ENCODE measurements at places on chromosomes 4 and X.

DNA sequence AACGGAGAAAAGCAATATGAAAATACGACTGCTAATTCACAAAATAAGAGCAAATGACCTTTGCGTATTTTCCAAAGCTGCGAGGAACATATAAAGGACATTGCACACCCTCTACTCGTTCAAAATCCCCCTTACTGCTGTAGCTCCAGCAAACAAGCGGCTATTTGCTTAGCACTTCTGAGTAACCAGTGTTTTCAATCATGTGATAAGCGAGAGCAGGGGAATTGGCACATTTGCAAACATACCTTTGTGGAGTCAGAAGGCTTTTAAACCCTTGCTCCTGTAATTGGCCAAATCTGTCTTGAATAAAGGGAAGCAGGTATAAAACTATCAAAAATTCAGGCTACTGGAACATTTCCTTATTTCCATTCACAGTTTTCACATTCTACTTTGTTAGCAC is 610.2 kb downstream of the UBE2NL start:
- no peak for DNase-seq

DNA sequence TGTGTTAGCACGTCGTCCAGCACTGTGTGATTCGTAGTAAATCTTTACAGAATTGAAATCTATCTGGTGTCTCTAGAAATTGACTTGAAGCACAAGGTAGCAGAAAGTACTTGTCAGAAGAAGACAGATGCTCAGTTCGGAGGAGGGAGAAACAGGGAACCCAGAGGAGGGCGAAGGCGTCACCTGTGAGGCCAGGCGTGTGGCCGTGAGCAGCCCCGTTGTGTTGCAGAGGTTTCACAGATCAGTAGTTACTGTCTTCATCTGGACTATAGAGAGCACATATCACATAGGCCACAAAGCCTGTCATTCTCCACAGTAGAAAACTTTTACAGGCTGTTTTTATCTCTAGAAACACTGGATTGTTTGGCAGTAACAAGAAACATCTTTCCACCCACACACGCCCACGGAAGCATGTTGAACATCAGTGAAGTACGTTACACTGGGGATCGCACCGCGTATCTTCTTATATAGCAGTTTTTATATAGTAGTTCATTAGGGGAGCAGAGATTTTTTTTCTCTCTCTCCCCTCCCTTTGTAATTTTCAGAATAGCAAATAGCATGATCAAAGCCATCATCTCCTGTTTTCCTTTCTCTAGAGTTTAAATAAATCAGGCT is 48.1 kb upstream of the TLR3 start:
- DNase-seq: no peak

DNA sequence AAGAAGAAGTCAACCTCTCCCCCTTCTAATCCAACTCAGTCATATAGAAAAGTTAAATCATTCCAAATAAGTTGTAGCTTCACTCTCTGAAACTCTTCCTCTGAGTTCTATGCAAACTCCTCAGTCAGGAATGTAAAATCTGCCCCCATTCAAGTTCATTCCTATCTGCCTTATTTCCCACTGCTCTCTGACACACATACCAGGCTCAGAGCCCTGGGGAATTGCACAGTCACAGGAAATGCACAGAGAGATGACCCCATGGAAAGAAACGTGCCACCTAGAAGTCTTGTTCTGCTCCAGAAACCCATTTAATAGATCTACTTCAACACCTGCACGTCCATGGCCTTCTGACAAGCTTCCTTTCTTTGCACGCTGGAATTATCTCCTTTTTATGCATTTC is 236.0 kb upstream of the VCX3A start:
- DNase-seq: no peak

- DNase-seq: no peak
Observed at GRCh38 chr4:117515921-117516320, 430.5 kb upstream of the TRAM1L1 start.

DNA sequence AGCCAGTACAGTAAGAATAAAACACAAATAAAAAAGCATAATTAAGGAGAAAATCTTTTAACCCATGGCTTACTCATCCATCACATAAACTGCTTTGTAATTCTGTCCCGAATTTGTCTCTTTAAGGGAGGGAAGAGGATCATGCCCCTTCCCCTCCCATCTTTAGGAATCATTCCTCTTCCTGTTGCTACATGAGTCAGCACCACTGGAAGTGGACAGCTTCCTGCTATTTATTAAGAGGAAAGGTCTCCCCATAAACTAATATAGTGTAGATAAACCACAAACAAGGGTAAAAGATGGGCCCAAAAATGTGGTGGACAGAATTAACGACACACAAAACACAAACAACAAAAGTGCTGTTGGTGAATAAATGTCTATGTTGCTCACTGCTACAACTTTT is 75.8 kb downstream of the PPP3CA start:
- DNase-seq: no peak

DNA sequence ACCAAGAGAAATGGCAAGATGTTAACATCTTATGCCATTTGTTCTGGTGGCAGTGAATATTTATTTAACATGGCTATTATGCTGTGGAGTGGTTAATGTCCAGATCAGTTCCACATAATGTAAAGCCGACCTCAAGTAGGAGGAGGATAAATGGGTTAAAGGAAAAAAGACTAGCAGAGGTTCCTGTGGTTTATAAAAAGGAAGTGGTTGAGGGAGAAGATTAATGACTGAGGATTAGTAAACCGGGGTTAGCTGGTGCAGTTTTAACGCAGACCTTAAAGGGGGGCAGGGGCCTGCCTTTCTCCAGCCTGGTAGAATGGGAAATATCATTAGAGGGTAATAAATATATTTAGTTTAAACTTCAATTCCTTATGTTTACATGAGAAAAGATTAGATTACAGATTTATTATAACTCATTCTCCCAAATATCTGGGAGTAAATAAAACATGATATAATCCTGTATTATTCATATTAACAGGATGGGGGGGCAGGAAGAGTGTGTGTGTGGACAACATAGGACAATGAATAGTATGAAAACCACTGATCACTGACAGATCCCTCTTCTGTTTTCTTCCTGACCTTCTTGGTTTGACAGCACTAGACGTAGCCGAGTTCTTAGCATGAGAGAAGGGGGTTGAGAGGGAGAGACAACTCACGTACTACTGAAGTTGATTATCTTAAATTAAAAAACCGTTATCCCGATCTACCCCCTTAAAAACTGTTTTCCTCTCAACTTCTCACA is 124.1 kb upstream of the LIMCH1 start:
- no peak for DNase-seq

DNA sequence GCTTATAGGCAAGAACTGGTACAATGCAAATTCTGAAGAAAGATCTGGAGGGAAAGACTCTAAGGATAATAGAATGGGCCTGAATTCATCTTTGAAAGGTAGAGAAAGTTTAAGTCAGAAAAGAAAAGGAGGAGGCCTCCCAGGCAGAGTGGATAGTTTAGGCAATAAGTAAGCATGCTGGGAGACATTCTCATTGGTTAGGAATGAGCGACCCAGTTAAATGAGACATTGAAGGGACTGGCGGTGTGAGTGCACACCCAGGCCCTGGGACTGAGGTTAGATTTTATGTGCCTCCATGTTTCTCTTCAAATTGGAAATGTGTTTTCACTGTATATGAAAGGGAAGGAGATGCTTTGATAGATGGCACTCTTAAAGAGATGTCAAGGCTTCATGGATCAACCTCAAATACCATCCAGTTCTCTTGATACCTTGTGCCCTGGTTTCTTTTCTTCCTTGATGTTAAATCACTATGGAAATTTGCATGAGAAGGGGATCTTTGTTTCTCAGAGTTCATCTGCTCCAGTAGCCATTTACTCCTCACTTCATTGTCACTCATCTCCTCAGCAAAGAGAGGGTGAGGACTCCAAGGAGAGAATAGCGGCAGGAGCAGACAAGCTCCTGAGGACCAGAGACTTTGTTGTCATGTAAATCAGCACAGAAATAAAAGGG is 584.2 kb upstream of the INTU start:
- DNase-seq: no peak

DNA sequence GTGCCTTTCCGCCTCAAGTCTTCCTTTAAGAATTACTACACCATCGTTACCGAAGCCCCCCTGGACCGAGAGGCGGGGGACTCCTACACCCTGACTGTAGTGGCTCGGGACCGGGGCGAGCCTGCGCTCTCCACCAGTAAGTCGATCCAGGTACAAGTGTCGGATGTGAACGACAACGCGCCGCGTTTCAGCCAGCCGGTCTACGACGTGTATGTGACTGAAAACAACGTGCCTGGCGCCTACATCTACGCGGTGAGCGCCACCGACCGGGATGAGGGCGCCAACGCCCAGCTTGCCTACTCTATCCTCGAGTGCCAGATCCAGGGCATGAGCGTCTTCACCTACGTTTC is 2.2 kb downstream of the PCDH10 start:
- DNase-seq: no peak

DNA sequence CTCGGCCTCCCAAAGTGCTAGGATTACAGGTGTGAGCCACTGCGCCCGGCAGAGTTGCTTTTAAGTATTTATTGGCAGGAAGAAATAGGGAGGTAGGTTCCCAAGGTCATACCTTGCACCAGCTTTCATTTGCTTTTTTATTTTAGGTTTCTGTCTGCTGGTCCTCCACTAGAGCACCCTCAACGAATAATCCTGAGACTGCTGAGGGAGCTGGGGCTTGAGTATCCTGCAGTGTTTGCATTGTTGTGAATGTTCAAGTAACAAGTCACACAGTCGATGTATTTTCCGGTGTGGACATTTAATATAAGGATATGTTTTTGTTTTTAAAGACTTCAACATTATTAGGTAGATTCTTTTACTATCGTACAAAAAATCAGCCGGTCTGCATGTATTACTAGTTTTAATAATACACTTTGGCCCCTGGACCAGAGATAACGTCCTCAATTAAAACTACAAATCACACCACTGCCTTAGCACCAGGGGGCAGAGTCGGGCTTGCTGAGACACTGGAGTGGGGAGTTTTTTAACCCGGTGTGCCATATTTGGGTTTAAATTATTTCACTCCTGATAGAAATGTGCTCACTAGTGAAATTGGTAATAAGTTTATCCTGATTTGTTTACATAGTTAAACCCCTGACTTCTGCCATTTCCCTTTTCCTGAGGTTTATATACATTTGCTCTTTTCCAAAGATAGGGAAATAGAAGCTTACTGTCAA is 11.6 kb downstream of the SMIM20 start:
- DNase-seq: peak; percentile 36

DNA sequence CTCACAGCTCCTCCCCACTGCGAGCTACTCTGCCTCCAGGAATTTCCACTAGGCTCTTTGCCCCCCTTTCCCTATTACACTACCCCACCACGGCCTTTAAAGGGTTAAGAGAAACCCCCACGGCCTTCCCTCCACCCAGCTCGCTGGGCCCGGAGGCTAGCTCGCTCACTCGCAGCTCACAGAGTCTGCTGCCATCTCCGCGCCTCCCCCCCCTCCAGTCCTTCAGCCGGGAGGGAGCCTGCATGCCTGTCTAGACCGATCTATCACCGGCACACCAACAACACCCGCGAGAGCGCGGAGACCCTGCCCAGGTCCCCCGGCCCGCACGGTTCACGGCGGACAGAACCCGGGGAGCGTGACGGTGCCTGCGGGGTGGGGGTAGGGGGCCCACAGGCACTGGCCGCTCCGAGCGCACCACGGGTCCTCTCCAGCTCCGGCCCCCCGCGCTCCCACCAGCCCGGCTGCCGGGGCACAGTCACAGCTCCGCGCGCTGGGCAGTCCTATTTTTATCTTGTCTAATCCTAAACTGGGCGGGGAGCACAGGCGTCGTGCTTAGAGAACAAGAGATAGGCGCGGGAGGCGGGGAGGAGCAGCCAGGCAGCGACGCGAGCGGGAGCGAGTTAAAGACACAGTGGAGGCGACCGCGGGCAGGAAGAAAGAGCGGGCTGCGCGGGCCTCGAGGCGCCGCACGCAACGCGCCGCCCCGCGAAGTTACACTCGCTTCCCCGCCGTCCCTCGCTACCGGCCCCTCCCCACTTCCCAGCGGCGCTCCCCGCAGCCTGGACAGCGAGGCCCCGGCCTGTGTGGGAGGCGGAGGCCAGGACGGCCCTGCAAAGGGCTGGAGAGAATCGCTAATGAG is 3.5 kb downstream of the BCOR start:
- DNase-seq: peak; percentile 64

GRCh38 chrX:31213941-31214340 is 142.1 kb upstream of the FTHL17 start:
- DNase-seq: no peak

DNA sequence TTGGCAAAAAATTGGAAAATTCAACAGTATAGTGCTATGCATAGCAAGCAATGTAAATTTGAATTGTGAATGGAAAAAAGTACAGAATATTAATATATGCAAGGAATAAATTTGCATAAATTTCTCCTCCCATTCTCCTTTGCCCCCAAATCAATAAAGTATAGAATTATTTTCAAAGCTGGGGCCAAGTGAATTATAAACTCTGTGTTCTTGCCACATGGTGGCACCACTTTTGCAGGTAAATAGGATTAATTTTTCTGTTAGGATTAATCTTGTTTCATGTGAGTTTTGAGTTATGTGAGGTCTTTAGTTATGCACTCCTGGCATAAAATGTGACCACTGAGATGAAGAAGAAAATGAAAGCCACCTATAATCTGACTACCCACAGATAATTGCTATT is 19.9 kb downstream of the COPS4 start:
- peak; percentile 37 for DNase-seq

DNA sequence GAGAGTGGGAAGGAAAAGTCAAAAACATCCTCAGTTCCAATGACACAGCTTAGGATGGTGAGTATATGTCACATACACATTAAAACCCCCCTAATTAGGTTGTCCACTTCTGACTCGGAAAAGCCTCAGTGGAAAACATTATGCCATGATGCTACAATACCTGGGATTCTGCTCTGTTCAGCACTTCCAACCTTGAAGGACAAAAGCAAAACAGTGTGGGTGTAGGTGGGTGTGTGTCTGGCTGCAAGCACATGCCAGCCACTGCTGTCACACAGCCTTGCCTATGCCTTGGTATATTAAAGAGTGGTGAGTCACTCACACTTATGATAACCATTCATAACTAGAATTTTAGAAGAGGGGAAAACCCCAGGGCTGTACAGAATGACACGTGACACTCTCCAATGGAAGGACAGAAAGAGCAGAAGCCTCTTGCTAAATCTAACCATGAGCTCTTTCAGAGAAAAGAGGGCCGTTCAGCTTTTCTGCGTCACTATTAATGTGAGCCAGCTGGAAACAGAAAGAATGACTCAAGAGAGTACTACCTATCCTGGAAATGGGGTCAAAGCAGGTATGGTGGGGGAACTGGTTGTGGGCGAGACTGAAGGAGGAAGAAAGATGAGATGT is 159.6 kb downstream of the TET2 start:
- DNase-seq: peak; percentile 33

- DNase-seq: no peak
Observed at GRCh38 chr4:178738026-178738425, 1295.8 kb upstream of the AGA start.

- DNase-seq: no peak
Observed at GRCh38 chrX:88982183-88982582, 235.2 kb downstream of the CPXCR1 start.

DNA sequence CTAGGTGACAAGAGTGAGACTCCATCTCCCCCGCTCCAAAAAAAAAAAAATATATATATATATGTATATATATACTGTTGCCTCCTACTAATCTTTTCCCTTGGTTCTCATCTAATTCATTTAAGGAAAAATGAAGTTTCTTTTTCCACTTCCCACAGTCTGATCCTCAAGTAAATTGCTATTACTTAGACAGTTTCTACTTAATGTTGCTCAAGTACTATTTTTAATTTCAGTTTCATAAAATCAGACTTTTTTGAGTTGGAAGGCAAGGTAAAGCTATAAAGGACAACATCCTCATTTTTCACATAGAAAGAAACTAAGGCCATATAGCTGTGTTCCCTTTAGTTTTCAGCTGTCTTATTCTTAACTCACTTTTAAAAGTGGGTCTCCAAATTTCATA is 5.8 kb downstream of the RXFP1 start:
- DNase-seq: no peak

GRCh38 chrX:148204195-148204594 is 223.1 kb downstream of the FMR1NB start:
- no peak for DNase-seq

All from activated naive CD4-positive, alpha-beta T cell treated with anti-CD3 and anti-CD28 coated beads, Interleukin-2, amount 10 ng/mL, durations not matched to agents 7 days and 5 days (primary cell).